ENCODE measurements at places on chromosomes 11 and 22.

- no peak for DNase-seq
These were observed 73.7 kb upstream of the KIRREL3 start for GRCh38 chr11:127074151-127074761.

- no peak for DNase-seq
These were observed 51.3 kb downstream of the KIRREL3 start for GRCh38 chr11:126949066-126949891.

DNA sequence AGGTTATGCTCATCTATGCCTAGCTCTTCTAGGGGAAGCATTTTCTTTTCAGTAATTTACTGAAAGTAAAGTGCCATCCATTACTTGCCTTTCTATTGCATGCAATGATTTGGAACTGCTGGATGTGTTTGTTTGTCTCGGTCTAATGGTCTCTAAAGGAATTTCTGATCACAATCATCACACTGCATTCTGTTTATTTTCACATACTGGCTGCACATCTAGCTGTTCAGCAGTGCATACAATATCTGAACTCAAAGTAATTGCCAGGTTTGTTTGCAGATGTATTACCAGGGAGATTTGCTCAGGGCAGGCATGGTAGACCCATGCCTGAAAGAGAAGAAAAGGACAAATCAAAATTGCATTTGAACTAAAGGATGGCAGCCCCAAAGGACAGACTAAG is 36.4 kb upstream of the CWF19L2 start:
- DNase-seq, result no peak

DNA sequence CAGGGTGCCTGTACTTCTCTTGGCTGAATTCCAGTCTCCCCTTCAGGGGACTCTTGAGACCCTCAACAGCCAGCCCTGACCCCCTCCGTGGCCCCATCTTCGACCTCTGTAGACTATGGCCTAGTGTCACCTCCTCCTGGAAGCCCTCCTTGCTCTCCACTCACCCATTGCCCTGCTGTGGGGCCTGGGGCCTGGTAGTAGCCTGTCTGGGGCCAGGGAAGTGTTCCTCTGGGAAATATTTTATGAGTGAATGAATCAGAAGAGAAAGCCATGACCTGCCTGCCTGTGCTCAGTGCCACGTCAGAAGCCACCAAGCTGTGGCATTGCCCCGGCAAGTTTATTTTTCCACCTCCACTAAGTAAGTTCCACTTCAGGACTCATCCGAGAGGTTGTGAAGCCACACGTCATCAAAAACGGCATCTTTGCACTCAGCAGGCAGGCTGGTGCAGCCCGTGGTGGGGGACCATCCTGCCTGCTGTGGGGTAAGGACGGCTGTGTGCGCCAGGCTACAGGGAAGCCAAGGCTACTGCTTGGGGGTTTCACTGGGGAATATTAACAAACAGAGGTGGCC is 59.6 kb upstream of the PPARA start:
- peak; percentile 19 for DNase-seq

DNA sequence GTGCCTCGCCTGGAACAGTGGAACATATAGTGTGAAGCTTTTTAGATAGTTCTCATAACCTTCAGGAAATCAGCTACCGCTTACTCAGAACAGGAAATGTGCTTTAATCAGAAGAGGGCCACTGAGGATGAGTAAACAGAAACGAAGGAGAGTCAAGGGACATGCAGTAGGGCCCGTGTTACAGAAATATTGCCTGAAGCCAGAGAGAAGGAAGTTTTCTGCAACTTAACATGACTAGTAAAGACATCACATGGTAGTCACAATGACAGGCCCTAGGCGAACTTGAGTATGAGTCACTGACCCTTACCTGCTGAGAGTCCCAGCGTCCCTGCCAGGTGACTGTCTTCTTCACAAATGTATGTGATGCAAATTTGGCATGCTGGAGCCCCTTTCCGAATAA is 39.4 kb downstream of the CARD18 start:
- DNase-seq, result no peak

GRCh38 chr11:76169473-76169896 is 36.8 kb downstream of the WNT11 start:
- DNase-seq, result no peak

DNA sequence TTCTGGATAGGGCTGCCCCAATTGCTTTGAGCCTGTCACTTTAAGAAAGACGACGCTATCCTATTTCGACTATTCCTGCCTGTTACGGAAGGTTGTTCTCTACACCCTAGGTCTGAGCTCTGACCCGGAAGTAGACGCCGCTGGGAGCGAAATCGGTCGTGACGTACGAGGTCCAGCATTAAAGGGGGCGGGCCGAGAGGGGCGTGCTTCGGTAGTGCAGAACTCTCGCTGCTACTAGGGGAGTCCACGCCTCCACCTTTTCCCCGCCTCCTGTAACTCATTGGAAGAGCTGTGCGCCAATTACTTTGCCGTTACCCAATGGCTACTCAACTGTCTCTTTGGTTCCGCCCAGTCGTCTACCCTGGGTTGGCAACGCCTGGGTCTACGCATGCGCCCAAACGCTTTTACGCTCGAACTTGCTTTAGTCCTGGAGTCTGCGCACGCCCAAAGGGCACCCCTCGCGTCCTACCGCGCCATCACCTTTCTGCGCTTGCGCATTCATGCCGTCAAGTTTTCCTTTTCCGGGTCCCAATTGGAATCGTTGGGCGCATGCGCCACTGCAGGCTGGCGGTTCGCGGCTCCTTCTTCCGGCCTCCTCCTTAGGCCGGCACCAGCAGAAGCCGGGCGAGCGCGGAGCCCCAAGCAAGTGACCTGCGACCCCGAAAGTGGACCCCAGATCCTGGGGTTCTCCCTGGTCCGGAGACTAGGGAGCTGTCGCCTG is at the start of gene PCNX3:
TSS of gene PCNX3 (plus strand) at position 548 of the 721 bp plus-strand sequence. CDS start 536 bp downstream, outside the sequence.
- peak; percentile 100 for DNase-seq

- DNase-seq, result no peak
These were observed 95.5 kb upstream of the AMOTL1 start for GRCh38 chr11:94672636-94673035.

DNA sequence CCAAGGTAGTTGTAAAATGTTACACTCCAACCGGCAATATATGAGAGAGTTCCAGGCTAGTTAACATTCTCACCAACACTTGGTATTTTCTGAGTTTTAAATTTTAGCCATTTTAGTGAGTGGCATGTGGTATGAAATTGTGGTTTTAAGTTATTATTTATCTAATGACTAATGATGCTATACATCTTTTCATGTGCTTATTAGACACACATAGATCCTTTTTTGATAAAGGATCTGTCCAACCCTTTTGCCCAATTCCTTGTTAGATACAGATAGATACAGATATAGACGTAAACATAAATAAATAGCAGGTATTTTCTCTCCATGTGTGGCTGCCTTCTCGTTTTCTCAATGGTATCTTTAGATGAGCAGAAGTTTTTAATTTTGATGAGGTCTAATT is 39.3 kb downstream of the ALKBH8 start:
- no peak for DNase-seq

GRCh38 chr11:72627594-72628281 is 46.5 kb downstream of the PDE2A start:
- DNase-seq, result no peak

- DNase-seq, result no peak
These were observed 46.7 kb upstream of the RAB1B start for GRCh38 chr11:66221726-66222236.

DNA sequence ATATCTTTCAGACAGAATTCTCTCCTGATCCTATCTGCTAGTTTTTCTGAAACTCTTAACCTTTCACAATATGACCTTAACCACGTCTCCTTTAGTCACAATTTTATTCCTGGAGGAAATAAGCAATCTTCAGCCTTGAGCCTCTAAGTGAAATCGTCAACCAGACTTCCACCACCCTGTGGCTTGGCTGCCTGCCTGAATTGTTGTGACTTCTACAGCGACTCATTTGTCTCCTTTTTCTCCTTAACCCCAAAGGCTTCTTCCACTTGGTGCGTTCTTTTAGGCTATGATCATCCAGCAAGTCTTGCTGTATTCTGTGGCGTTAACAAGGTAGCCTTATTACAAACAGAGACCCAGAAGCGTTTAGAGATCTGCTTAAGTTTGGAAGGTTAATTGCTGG is 535.1 kb upstream of the ARHGAP42 start:
- no peak for DNase-seq

GRCh38 chr22:49464037-49464436 is 363.6 kb downstream of the BRD1 start:
- DNase-seq, result no peak

GRCh38 chr11:87454241-87454640 is 416.5 kb downstream of the TMEM135 start:
- DNase-seq, result no peak

GRCh38 chr11:199782-200181 is 6.9 kb downstream of the SCGB1C1 start:
- peak; percentile 35 for DNase-seq

GRCh38 chr11:96132437-96132836 is 208.5 kb upstream of the MTMR2 start:
- no peak for DNase-seq

- DNase-seq, result no peak
These were observed 212.9 kb downstream of the CADM1 start for GRCh38 chr11:115291325-115291724.

GRCh38 chr11:94271885-94272372 is 32.5 kb upstream of the IZUMO1R start:
- no peak for DNase-seq

- peak; percentile 77 for DNase-seq
These were observed 9.3 kb downstream of the INS start for GRCh38 chr11:2151500-2152257.

DNA sequence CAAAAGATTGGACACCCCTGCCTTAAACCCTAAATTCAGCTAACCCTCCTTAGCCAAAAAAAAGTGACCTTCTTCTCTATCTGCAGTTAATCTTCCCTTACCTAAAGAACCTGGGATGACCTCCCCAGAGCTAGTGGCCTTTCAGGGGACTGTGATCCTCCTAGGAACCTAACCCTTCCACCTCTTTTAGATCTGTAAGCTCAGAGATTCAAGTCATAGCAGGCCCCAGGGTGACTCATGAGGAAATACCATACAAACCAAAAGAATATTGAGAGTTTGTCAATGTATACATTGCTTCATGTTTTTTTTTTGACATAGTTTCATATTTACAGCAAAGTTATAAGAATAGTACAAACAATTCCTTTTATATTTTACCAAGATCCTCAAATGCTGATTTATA is 38.3 kb upstream of the CXCR5 start:
- no peak for DNase-seq

DNA sequence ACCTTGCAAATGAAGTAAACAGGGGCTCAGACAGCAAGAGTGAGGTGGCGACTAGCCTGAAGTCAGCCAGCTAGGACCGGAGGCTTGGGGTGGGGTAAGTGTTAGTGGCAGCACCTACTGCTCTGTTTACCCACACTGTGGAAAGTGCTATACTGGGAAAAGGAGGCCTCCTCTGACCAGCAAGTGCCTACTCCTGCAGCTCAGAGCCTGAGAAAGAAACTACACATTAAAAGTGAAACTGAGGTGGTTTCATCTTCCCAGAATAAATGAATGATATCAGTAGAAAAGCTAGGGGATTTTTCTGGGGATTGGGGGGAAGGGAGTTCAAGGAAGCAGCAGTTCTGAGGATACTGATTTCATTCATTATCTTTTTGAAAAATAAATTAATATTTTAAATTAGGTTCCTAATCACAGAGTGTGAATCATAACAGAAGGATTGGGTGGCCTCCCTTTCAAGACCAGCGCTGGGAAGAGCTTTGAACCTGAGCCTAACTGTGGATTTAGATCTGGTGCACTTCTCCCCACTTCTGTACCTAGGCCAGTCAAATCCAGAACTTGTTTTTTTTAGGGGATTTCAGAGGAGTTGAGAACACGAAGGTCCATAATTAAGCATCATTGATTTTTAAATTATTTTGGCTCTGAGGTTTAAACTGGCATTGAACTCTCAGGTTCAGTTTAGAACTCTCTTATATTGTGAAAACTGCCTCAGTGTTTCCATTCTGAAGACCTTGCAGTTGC is 48.1 kb upstream of the GRAMD1B start:
- no peak for DNase-seq

- DNase-seq, result no peak
These were observed 11.9 kb downstream of the SNX19 start for GRCh38 chr11:130904380-130904779.

GRCh38 chr22:26998129-26998528 is 340.7 kb downstream of the MIAT start:
- DNase-seq, result no peak

DNA sequence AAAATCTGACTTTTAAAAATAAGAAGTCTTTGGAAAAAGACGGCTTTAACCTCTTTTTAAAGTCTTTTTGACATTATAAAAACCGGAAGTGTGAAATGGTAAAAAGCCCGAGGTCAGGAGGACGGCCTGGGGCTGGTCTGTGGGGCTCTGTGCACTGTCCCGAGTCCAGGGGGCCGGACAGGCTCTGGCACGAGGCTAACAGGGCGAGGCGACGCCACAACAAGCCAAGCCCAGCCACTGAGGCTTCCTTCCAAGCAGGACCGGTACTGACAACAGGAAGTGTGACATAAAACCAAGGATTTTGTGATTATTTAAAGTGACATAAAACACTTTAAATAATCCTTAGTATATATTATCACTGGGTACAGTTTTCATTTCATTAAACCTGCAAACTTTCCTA is 39.2 kb downstream of the BRD1 start:
- DNase-seq, result peak; percentile 78

DNA sequence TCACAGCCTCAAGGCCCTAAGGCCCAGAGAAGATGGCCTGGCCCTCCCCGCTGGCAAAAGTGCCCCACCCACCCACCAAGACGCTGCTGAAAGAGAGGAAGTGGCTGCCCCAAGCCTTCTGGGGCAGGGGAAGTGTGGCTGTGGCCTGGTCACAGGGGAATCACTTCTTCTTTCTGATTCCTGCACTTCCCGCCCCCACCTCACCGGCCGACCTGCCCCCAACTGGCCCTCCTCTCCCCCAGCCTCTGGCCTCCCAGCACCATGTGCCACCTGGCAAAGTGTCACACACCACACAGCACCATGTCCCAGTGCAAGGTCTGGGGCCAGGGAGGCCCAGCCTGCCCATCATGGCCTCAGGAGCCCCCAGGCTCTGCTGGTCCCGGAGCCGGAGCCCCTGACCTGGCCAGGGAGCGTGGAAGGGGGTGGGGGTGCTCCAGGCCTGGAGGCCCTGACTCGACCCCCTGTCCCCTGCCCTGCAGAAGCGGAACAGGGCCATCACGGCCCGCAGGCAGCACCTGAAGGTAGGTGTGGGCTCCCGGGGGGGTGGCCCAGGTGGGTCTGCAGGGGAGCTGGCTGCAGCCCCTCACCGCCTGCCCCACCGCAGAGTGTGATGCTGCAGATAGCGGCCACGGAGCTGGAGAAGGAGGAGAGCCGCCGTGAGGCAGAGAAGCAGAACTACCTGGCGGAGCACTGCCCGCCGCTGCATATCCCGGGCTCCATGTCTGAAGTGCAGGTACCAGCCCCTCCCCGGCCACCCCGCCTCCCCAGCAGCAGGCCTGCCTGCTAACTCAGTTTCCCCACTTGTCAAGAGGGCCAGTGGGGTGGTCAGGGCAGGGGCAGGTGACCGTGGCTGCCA is 1.4 kb downstream of the TNNI2 start:
- peak; percentile 89 for DNase-seq

Data from lower lobe of right lung (tissue), 2 donors.